ENCODE measurements at places on chromosomes 4 and X. TPM values are rescaled to one million over a fixed set of nuclear protein-coding genes. Genes with fewer than 3 reads are reported as not detected.

DNA sequence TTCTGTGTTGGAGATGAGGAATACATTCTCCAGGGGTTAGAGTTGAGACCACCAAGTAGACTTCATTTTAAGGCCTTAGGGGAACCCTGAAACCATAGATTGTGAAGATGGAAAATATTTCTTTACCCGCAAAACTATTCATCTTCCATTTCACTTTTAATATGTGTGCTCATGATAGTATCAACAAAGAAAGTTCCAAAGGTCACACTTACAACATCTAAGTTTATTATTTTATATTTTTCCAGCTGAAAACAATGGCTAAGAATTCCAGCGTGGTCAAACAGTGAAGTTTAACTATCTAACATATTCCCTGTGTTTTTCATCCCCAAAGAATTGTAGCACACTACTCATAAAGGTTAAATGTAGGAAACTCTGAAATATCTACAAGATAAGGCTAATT, 214.5 kb upstream of the GIMD1 start:
- no peak overlapping the region for H3K4me3 ChIP-seq
- H3K27ac ChIP-seq, result no peak overlapping the region
- no peak for DNase-seq
- H3K27me3 ChIP-seq, result no peaks in the 10 kb centered on the region
- no peaks in the 10 kb centered on the region for H3K4me1 ChIP-seq
- H3K36me3 ChIP-seq, result no peaks in the 10 kb centered on the region

- H3K36me3 ChIP-seq, result no peaks in the 10 kb centered on the region
- H3K27ac ChIP-seq, result no peak overlapping the region
- H3K27me3 ChIP-seq, result no peaks in the 10 kb centered on the region
- no peak for DNase-seq
- no peak overlapping the region for H3K4me3 ChIP-seq
These were observed 114.0 kb upstream of the VEGFC start for GRCh38 chr4:176906709-176907108.

PLS3 gene
- total RNA-seq, result 138 TPM

- no peak for DNase-seq
- no peak overlapping the region for H3K27ac ChIP-seq
- H3K4me1 ChIP-seq, result peaks cover 2% of the 10 kb centered on the region
These were observed 471.5 kb downstream of the ADGRL3 start for GRCh38 chr4:61671599-61671998.

- H3K27ac ChIP-seq, result no peak overlapping the region
- H3K36me3 ChIP-seq, result peaks cover 19% of the 10 kb centered on the region
- no peak overlapping the region for H3K4me3 ChIP-seq
- DNase-seq, result no peak
- no peaks in the 10 kb centered on the region for H3K4me1 ChIP-seq
These were observed 14.3 kb upstream of the CORIN start for GRCh38 chr4:47852136-47852535.

Measured in neural progenitor cell (in vitro differentiated cells).